ENCODE measurements at places on chromosomes 5 and 9. TPM values are rescaled to one million over a fixed set of nuclear protein-coding genes. Genes with fewer than 3 reads are reported as not detected.

DMRT3 gene
- not detected for total RNA-seq

TMEM174 gene
- total RNA-seq: not detected

GRM6 gene
- total RNA-seq: not detected

CNTRL gene
- 6.1 TPM for total RNA-seq

SLC6A3 gene
- 0.37 TPM for total RNA-seq

TRIM36 gene
- total RNA-seq: 2.6 TPM

WDR31 gene
- 1.3 TPM for total RNA-seq

PKD2L2 gene
- not detected for total RNA-seq

CARTPT gene
- not detected for total RNA-seq

PCDHGA10 gene
- not detected for total RNA-seq

OR13D1 gene
- total RNA-seq: not detected

DIAPH1 gene
- 93.7 TPM for total RNA-seq

PCA3 gene
- total RNA-seq: not detected

BAAT gene
- total RNA-seq: 0.57 TPM

MEIKIN gene
- total RNA-seq: not detected

SLC44A1 gene
- 20.0 TPM for total RNA-seq

ABO gene
- total RNA-seq: not detected

ANKRD31 gene
- total RNA-seq: 0.06 TPM

ORM2 gene
- total RNA-seq: not detected

RAB24 gene
- total RNA-seq: 29.3 TPM

ARHGEF39 gene
- total RNA-seq: 18.0 TPM

FRMPD1 gene
- not detected for total RNA-seq

PELO gene
- 18.9 TPM for total RNA-seq

SIMC1 gene
- 13.4 TPM for total RNA-seq

ARL14EPL gene
- total RNA-seq: not detected

CARD9 gene
- total RNA-seq: 1.0 TPM

IL3 gene
- not detected for total RNA-seq

TAS2R1 gene
- total RNA-seq: not detected

HACD4 gene
- 1.1 TPM for total RNA-seq

Measured in A549 treated with ZK216348 at 1 μM for 4 hours (cell line).